ENCODE measurements at places on chromosomes 4 and X.

GRCh38 chr4:67566335-67566734 is 7.8 kb downstream of the STAP1 start:
- DNase-seq = no peak

GRCh38 chr4:26238426-26238777 is 82.4 kb upstream of the RBPJ start:
- DNase-seq = no peak

DNA sequence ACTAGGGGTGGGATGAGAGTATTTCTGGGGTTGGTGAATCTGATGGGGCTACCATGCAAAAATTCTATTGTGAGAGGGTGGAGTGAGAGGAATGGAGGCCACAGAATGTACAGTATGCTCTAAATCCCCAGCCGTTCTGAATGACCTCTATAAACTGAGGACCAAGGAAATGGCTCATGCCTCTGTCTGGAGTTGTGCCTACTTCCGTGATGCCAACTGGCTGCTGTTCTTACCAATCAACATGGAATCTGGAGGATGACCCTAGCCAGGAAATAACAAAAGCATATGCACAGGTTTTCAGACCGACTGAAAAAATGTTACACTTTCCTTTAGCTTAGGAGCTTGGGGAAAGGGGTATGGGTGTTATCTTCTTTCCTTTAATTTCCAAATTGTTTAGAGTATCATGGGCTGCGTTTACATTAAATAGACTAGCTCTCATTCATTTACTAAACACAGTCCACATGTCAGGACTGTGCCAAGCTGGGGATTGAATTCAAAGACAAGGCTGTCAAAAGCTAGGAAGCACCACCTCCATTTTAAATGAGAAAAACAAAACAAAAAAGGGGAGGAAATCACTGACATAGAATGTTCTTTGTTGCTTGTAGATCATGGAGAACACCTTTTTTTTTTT is 20.2 kb upstream of the CCKAR start:
- DNase-seq = no peak

DNA sequence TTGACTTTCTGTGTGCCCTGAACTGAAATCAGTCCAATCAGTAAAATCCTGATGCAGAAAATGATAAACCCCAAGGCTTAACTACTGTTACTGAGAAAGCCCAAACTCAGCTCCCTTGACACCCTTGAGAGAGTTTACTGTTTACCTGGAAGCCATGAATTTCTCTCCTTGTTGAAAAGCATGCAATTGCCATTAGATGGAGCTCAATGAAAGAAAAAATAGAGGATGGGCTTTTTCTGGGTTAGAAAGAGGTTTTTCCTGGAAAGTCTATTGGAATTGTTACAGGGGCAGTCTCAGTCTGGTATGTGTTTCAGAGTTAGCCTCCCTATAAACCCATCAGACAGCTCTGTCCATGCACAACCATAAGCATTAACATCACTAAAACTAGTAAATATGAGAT is 66.4 kb upstream of the C4orf54 start:
- no peak for DNase-seq

DNA sequence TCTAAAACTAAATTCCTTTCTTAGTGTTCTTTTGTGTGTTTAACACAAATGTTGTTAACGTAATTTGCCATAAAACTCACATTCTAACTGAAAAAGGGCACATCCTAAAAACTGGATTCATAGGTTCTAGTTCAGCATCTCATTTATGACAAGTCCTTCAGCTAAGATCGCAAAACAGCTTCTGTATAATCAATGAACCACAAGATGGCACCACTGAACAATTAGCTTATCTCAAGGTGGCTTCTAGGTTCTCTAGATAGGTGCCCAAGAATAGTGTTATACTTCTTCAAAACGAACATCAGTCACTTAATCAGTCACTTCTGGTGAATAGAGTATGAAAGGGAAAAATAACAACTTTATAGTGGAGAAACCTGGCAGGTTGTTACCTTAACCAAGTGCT is 54.3 kb downstream of the NRK start:
- no peak for DNase-seq

GRCh38 chrX:151776181-151776731 is 41.7 kb downstream of the CNGA2 start:
- DNase-seq = no peak

- no peak for DNase-seq
Measured at GRCh38 chr4:144658903-144659302, 12.9 kb downstream of the HHIP start.

- DNase-seq = no peak
Measured at GRCh38 chrX:45063319-45064095, 137.2 kb downstream of the DIPK2B start.

DNA sequence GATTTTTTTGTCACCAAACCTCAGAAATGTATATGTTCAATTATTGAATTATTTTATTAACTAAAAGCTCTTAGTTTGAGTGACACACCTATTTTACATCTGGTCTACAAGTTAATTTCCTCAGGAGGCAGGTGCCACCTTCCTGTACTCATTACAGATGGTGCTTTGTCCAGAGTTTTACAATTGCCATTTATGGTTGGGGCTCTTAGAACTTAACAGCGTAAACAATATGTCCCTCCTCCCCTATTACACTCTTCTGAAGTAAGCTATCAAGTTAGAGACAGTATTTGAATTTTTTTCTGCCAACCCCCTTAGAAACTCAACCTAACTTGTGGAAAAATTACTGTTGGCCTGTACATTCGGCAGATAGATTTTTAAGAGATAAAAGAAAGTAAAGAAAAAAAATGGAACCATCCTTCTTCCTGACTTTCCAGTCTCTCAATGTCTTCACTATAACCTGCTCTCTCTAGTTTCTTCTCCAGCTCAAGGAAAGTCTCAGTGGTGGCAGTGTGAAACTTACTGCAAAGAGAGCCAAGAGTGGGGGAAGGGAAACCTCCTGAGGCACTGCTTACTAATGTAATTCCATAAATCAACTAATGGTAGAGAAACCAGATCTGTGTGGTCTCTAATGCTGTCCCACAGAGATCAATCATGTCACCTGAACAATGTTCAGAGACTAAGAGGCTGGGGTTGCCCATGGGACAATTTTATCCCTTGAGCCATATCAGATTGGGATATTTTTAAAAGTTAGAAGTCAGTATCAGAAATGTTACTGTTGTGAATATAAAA is 7.8 kb downstream of the CXXC4 start:
- DNase-seq = no peak

DNA sequence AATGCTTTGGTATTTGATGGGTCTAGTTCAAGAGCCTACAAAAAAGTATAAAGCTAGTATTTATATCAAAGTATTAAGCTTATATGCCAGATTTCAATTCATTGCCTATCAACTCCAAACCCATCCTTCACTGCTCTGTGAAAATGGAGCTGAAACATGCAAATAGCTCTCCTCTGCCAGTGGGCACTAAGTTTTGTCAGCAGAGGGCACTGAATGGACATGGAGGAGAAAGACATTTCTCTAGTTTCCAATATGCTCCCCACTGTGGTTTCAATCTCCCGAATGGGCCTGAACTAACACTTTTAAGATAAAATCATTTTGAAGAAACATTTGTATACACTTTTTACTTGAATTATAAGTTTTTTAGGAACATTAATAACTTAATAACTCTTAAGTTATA is 12.4 kb downstream of the PPID start:
- no peak for DNase-seq

GRCh38 chr4:184699941-184700340 is 34.0 kb downstream of the CENPU start:
- DNase-seq = no peak

- DNase-seq = no peak
Measured at GRCh38 chr4:4779486-4779885, 80.0 kb upstream of the MSX1 start.

DNA sequence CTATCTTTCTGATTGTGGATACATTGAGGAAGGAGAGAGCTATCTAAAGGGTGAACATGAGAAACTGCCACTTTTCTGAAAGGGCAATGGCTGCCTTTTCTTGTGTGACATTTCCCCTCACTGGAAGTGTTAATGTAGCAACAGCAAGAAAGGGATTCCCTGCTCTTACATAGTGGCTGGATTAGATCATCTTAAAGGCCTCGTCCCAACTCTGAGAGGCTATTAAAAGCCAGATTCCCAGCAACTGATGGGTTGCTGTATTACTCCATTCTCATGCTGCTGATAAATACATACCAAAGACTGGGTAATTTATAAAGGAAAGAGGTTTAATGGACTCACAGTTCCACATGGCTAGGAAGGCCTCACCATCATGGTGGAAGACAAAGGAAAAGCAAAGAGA is 33.7 kb upstream of the ADH7 start:
- DNase-seq = no peak

DNA sequence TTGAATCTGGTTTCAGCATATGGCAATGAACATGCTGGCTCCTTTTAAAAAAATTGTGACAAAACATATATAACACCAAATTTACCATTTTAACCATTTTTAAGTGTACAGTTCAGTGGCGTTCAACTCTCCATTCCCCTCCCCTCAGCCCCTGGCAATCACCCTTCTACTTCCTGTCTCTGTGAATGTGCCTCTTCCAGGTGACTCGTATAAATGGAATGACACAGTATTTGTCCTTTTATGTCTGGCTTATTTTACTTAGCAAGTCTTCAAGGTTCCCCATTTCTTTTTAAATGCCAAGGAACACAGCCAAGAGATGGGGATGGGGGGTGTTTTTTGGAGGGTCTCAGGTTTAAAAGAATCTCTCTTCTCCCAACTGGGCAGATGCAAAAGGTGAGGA is 35.4 kb upstream of the BCLAF3 start:
- DNase-seq = no peak

DNA sequence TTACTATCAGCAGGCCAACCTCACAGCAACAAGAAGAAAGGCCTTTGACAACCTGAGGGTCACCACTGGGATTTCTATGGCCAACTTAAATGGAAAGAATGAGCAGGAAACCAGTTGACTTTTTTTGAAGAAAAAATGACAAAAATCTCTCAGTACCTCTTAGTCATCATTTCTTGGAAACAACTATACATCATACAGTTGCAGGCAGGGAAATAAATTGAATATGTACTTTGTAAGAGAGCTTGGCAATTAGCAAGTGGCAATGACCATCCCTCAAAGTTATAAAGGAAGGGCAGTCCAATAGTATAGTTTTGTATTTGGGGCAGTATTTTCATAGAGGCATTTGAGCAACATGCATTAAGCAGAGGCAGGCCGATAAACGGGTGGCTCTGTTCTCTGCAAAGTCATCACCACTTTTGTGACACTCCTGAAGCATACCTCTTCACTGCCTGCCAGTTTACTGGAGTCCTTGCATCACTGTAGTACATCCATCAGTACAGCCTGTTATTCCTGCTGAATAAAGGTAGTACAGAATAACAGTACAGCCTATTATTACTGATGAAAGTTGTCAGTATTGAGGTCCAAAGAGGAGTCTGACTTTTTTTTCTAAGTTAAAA is 83.3 kb upstream of the AMELX start:
- no peak for DNase-seq

- DNase-seq = no peak
Measured at GRCh38 chr4:37988670-37989069, 28.5 kb downstream of the PTTG2 start.

DNA sequence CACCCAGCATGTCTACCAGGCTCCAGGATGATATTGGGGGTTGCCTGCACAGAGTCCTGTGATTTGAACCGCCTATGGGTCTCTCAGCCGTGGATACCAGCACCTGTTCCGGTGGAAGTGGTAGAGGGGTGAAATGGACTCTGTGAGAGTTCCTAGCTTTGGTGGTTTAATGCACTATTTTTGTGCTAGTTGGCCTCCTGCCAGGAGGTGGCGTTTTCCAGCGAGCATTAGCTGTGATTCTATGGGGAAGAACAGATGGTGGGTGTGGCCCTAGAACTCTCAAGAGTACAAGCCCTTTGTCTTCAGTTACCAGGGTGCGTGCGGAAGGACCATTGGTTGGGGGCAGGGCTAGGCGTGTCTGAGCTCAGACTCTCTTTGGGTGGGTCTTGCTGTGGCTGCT is 316.9 kb upstream of the AMOT start:
- no peak for DNase-seq

DNA sequence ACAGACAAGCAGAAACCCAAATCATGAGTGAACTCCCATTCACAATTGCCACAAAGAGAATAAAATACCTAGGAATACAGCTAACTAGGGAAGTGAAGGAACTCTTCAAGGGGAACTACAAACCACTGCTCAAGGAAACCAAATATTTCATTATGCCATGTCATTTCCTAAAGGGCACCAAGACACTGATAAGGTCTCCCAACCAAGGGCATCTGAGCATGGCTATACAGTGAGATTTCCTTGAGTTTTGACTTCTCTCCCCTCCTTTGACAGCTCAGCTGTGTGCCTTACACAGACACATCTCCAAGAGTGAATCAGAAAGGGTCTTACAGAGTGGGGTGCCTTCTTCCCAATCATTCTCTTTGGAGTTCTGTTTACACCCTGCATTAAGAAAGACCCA is 40.4 kb downstream of the PCDH7 start:
- DNase-seq = no peak

DNA sequence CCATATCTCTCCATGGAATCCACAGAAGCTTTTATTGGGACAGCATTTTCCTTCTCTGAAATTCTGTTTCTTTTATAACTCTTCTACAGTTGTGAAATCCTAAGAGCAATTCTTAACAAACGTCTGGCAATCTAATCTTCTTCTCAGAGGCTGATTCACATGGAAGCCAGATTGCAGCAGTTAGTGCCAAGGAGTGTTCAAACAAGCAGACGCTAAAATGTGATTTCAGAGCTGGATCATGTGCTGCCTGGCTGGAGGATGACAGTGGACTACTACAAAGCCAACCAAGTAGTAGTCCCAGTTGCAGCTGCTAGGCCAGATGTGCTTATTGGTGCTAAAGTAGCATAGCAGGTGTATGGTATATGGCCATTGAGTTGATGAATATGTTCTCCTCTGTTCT is 27.7 kb upstream of the GLRB start:
- no peak for DNase-seq

DNA sequence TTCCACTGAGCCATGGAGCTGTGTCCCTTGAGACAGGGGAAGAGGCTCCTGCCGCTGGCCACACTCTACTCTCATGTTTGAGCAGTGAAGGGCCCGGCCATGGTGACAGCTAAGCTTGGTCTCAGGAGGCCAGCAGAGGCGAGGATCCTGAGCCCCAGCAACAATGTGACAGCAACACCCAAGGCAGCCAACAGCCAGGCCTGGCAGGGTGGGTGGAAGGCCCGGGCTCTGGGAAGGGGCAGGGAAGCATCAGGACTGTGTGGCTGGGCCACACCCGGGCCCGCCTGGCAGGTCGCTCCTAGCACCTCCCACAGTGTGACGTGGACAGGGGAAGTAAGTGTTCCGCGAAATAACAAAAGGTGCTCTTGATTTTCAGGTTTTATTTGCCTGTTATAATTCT is 24.8 kb downstream of the L1CAM start:
- no peak for DNase-seq

DNA sequence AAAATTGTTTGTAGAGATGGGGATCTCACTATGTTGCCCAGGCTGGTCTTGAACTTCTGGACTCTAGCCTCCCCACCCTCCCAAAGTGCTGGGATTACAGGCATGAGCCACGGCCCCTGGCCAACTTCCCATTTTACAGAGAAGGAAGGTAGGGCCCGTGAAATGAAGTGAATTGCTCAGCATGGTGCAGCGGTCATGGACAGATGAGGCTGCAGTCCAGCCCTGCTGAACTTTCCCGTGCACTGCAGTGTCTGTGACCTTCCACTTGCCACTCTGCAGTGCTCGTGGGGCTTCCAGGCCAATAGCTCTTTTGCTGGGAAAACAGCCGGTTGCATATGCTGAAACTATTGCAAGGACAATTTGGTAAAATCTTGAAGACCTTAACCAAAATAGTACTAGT is 454.4 kb upstream of the FAT1 start:
- no peak for DNase-seq

All from stimulated activated CD4-positive, alpha-beta T cell treated with anti-CD3 and anti-CD28 coated beads, Interleukin-1b, Interleukin-23, amount 100 ng/mL, for 1 hour (primary cell).